Activated T-cell treated with anti-CD3 and anti-CD28 coated beads for 4 hours (primary cell): ENCODE measurements at places on chromosomes 4 and X.

GRCh38 chr4:114264877-114265291, 285.4 kb upstream of the ARSJ start:
- DNase-seq: no peak

DNA sequence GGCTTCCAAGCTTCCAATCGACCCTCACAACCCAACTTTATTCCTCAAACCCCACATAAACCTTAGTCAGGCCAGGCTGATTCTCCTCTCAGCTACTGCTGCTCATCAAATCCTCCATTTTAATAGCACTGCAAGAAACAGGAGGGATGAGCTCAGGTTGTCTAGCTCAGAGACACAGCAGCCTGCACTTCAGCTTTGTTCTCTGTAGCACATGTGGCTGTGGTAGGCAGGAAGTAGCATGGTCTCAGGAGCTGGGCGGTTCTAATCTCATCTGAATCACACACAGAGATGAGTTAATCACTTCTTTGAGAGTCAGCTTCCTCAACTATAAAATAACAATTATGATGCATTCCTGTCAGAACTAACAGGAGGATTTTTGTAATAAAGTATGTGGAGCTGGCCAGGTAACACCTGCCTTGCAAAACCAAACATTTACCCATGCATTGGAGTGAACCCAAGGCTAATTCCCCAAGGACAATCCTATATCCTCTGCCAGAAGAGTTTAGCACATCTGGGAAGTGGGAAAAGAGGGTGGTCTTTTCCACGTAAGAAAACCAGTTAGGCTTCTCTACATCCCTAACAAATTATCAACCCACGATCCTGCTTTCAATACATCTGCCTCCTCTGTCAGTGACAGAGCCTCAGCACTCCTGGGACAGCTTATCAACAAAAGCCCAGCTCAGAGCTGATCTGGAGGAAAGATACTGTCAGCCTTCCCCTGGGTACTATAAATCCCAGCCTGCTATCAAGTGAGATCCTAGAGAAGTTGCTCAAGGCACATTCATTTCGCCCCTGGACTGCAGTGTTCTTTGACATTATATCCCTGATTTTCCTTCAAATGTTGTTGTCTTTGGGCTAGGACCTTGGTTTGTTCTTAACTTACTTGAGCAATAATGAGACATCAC, 32.8 kb downstream of the ELOVL6 start:
- DNase-seq: peak; percentile 45

DNA sequence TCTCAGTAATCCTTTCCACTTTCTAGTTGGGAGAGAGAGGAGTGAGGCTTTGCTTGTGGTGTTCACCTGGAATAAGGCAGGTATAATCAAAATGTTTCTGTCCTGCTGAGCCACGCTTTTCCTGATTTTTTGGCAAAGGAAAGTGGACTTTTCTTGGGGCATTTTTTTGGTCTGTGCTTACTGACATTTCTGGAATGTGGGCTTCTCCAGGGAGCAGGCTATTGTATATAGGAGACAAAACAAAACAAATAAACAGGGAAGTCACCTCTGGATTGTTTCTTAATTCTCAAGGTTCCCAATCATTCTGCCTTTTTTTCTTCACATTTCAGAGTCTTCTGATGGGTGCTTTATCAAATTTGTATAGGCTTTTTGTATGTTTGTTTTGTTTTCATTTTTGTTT, 25.7 kb upstream of the RP2 start:
- no peak for DNase-seq

DNA sequence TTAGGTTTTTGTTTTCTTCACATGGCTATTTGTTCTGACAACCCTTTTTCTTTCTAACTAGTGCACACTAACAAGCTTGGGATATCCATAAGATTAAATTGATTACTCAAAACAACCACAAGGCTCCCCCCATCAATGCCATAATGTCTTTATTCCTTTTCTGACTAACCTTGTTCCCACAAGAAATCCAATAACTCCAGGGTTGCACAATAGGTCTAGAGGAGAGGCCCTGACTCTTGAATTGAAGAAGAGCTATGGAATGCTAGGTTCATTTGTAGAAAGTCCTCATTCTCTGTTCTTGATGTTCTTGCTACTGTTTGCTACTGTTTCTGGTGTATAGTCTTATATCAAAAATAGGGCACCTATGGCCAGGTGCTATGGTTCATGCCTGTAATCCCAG, 71.0 kb downstream of the PRRG1 start:
- no peak for DNase-seq

DNA sequence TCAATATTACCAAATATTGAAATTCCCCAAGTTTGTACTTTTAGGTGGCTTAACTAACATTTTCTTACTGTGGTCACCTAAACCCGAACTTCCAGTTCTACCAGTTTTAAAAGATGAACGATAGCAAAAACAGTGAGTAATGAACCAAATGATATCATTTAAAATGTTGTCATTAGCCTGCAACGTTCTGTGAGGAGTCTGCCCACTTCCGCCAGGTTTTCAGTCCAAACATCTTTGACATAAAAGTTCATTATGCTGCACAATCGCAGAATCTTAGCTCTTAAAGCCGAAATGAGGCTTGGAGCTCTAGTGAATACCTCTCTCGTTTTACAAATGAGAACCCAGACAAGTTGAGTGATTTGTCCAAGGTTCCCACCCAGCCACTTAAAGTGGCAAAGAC, 762 bp downstream of the PIGA start:
- no peak for DNase-seq

- DNase-seq: no peak
Measured at GRCh38 chr4:31788676-31789075, 1068.5 kb downstream of the PCDH7 start.

GRCh38 chr4:85591406-85592098, 116.6 kb downstream of the ARHGAP24 start:
- DNase-seq: no peak

- no peak for DNase-seq
Measured at GRCh38 chr4:147546349-147546748, 65.5 kb downstream of the EDNRA start.

DNA sequence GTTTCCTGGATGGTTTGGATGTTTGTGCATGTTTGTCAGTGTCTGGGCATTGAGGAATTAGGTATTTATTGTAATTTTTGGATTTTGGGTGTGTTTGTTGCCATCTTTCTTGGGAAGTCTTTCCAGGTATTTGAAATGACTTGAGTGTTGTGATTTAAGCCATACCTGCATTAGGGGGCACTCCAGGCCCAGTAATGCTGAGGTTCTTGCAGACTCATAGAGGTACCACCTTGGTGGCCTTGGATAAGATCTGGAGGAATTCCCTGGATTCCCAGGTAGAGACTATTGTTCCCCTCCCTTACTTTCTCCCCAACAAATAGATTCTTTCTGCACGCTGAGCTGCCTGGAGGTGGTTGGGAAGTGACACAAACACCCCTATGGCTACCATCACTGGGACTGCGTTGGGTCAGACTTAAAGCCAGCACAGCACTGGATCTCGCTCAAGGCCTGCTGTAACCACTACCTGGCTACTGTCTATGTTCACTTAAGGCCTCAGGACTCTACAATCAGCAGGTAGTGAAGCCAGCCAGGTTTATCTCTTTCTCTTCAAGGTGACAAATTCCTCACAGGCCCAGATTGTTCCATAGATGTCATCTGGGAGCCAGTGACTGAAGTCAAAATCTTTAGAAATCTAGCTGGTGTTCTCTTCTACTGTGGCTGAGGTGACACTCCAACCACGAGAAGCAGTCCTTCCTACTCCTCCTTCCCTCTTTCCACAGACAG, 643.6 kb downstream of the PDHA2 start:
- DNase-seq: no peak

DNA sequence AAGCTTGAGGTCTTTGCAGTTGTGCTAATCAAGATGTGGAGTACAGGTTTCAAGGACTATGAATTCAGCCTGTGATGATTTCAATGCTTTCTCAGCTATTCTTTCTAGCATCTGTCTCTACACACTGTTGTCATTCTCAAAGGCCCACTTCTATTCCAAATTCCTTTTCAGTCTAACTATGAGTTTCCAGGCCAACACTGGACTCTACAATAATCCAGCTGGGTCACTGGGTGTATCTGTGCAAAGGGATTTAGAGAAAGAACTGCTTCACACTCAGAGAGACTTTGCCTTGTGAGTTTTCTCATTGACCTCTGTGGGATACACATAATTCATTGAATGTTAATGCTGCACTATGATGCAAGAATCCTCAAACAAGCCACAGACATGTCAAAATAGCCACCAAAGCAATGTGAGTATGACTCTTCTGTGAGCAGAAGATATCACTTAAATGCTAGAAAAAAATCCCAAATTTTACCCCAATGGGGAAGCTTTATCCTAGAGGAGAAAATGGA, 171.8 kb upstream of the CLNK start:
- DNase-seq: no peak

DNA sequence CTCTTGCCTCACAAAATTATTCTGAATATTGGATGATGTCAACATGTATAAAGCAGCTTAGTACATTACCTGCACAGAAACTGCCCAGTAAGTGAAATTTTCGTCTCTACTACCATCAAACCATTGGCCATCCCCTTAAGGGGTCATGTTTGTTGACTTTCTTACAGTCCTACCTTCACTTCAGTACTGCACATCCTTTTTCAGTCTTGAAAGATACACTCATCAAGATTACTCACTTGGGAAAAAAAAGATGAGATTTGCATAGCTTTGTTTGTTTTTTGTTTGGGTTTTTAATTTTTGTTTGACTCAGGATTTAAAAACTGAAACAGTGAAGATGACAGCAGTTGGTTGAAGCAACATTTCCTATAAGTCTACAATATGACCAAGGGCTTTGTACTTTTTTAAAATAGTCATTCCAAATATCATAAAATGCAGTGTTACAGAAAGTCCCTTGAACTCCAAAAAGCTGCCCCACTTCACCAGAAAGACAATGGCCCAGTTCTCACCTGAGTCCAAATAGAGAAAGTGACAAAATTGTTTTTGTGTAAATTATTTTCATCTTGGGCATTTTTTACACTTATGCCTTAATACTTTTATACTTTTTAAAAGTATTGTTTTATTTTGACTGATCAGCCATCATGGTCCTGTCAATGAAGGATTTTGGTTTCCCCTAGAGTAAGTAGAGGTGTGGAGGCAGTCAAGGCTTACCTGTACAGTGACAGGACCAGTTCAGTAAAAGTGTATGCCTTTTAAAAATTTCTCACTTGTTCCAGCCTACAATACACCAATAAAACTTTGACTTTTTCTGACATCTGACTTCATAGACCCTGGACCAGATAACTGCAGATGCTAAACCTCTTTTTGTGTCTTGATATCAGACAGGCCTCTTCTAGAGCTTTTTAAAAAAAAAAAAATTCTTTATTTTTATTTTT, 59.7 kb upstream of the EDA2R start:
- no peak for DNase-seq

DNA sequence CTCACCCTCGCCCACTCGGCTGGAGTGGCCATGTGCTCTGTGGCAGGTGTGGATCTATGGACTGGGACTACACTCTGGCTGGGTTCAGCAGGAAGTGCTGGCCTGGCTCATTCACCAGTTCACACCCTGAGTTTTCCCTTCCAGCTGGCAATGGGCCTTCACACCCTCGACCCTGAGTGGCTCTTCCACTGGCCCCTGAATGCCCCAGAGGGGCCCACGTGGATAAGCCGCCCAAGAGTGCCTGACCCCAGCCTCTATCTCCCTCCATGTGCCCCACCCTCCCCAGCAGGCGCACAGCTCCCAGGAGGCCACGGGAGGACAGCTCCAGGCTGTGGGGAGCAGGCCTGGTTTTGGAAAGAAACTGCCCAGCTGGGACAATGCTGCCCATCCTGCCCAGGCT, 234.1 kb downstream of the AFAP1 start:
- DNase-seq: no peak

GRCh38 chrX:19569121-19569805, 54.0 kb upstream of the MAP3K15 start:
- DNase-seq: no peak

DNA sequence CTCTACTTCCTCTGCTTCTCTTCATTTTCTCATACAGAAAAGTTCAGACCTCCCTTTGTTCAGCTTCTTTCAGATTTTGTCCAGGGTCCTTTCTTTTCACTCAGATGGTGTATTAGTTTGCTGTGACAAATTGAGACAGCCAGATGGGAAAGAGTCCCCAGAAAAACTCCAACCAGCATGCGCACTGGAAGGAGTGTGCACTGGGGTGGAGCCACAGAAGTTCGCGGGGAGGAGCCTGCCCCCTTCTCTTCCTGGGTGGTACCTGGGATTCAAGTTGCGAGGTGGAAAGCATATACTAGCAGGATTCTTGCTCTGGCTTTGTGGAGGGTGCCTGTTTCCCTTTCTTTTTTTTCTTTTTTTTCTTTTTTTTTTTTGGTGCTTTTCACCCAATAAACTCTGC, 51.6 kb downstream of the SMIM20 start:
- DNase-seq: no peak

GRCh38 chr4:121375262-121375661, 5.6 kb downstream of the QRFPR start:
- DNase-seq: no peak

- peak; percentile 48 for DNase-seq
Measured at GRCh38 chr4:109560687-109561461, 828 bp downstream of the MCUB start.

DNA sequence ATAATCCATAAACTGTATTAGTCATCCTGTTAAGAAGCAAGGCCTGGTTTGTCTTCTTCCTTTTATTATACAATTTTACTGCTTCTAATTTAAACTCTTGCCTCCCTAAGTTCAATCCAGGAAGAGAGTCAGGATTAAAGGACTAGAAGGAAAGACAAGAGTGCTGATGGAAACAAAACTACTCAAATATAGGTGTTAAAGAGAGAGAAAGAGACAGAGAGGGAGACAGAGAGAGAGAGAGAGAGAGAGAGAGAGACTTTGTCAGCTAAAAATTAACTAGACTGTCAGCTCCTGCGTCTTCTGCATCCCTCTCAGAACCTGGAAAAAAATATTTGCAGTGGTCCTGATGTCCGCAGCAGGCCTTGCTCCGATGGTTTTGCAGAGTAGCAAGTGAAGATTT, 13.5 kb upstream of the FGG start:
- no peak for DNase-seq

- DNase-seq: no peak
Measured at GRCh38 chrX:72115380-72115779, 16.3 kb downstream of the RTL5 start.

DNA sequence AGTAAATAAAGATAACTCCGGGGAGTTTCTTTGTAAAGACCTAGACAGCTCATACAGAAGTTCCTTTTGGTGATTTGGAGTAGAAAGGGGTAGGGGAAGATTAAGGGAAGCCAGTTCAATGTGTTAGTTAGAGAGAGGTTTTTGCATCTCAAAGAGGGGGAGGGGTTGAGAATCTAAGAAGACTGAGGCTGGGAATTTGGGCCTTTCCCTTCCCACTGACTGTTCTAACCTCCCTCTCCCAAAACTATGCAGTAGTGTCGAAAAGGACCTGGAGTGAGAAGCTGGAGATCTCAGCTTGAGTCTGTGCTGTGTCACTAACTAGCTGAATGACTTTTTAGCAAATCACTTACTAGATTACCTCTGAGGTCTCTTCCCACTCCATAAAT, 55.7 kb upstream of the CCDC160 start:
- no peak for DNase-seq

GRCh38 chrX:55794405-55794804, 76.9 kb downstream of the RRAGB start:
- DNase-seq: no peak

DNA sequence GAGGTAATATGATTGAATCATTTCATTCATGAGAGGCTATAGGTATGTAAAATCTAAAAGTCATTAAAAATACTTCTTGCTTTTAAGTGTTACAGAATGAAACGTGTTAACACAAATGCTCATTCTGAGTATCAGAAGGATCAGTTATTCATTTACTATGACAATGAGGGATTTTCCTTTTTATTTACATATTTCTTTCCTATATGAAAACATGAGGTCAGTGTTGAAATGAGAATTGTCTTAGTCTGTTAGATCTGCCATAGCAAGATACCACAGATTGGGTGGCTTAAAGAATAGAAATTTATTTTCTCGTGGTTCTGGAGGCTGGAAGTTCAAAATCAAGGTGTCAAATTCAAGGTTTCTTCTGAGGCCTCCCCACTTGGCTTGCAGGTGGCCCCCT, 181.2 kb downstream of the ARHGAP10 start:
- no peak for DNase-seq
